ENCODE measurements at places on chromosomes 1 and 21.

GRCh38 chr21:45302082-45303061 is 14.7 kb upstream of the POFUT2 start:
- DNase-seq = peak; percentile 46

DNA sequence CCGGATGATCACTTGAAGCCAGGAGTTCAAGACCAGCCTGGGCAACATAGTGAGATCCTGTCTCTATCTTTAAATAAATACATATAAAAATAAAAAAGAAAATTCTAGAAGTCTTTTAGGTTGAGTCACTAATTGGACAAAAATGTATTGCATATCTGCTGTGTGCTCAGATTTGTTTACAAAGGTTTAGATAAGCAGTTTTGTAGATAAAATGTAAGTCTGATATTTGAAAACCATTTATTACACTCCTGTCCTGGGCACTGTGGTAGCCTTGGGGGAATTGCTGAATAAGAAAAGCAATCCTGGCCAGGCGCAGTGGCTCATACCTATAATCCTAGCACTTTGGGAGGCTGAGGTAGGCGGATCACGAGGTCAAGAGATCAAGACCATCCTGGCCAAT is 11.6 kb downstream of the GMEB1 start:
- DNase-seq = no peak

- DNase-seq = no peak
Measured at GRCh38 chr1:179529482-179530195, 46.1 kb downstream of the NPHS2 start.

DNA sequence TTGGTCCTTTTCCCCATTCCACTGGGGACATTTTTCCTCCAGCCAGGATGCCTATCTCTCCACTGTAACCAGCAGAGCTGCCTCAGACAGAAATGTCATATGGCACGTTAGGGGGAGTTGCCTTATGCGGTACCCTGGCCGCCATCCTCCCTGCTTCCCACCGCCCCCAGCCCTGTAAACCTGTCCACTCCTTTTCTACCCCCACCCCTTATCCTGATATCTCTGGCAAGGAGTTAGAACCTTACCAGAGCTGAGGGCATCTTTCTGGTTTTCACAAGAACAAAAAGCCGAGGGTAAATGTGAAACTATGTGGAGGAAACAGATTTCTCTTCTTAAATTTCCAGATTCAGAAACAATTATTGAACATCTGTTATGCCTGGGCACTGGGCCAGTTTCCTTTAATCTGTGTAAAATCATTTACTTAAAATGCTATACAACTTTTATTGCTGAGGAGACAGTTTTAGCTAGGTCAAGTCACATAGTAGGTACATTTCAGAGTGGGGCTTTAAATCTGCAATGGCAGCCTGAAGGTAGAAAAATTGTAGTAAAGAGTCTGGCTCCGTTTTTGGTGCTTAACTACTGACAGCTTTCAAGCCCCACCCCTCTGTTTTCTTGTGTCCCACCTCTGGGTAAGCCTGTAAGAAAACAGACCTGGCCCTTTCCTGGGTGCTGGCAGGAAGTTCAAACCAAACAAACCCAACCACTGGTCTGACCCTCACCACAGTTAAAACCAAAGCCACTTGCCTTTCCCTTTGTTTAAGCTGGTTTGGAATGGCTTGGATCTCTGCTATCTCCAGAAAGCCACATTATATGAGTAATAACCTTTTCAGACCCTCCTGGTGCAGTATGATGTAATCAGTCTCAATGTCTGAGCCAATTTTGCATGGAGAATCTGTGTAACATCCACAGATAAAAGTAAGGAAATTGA is 319.0 kb downstream of the HHAT start:
- no peak for DNase-seq
